ENCODE measurements at places on chromosomes 12 and 14.
A peak's percentile ranks its signal among the peaks of the same experiment; 100 is the strongest.

DNA sequence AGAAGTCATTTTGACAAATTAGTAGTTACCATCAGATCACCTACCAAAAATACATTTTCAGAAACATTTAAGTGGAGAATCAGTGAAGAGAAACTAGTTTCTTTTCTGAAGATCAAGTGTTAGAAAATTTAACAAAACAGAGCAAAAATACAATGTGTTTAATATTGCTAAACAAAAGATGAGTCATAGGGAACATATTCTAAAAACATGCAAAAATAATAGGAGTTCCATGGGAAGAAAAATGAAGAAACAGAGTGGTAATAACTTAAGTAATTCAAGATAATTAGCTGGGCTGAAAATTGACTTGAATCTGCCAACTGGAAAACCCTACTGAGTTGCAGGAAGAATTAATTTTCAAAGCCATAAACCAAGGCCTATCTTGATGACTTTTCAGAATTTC lies 111.5 kb upstream of the KITLG start:
- DNase-seq: no peak

GRCh38 chr12:50057000-50057841 lies at the start of gene ASIC1:
Gene ASIC1 (plus strand): TSS chr12:50057596. CDS start chr12:50058767, 1,171 bp downstream.
- DNase-seq: peak; percentile 78

DNA sequence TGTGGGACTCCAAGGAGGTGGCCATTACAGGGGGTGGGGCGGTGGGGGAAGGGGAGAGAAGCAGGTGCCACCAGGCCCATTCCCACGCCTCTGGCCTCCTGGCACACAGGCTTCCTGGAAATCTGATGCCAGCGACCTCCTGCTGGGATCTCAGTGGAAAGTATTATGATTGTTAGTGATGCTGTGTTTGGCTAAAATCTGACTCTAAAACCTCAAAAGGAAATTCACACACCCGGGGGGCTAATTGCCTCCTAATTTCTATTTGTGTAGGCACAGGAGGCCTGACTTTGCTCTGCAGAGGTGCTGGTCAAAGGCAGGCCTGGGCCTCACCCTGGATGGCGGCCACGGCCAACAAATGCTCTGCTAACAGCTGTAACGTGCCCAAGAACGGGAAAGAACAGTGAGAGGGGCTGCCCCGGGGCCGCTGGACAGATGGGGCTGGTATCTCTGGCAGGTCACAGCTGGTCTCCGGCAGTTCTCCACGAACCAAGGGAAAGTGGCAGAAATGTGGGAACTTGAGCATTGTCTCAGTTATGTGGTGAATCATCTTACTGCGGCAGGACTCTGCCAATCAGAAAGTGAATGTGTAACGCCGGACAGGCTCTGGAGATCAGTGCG lies 14.3 kb downstream of the FAM181A start:
- DNase-seq: no peak

- no peak for DNase-seq
These were observed 67.6 kb upstream of the TTC7B start for GRCh38 chr14:90883782-90884181.

- no peak for DNase-seq
These were observed 50.5 kb downstream of the TRAF3 start for GRCh38 chr14:102827716-102828115.

- DNase-seq: no peak
These were observed 55.4 kb downstream of the RPAP3 start for GRCh38 chr12:47650469-47650868.

- no peak for DNase-seq
These were observed 103.0 kb downstream of the PRMT8 start for GRCh38 chr12:3593906-3594483.

GRCh38 chr12:39574785-39575497 lies 44.7 kb downstream of the ABCD2 start:
- no peak for DNase-seq

DNA sequence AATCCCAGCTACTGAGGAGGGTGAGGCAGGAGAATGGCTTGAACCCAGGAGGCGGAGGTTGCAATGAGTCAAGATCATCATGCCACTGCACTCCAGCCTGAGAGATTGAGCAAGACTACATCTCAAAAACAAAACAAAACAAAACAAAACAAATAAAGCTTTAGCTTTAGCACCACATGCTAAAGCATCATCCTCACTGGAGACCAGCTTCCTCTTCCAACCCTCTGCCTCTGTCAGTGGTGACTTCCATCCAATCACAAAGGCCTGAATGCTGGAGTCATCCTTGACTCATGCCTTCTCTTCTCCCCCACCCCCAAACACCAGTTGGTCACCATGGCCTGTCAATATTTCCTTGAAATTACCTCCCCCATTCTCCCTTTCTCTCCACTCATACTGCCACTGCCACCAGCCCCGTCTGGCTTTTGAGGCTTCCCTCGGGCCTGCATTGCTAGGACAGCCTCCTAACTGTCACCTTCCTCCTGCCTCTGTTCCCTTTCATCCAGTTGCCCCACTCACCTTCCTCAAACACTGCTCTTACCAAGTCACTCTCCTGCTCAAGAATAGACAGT lies 1.4 kb downstream of the ZNF385A start:
- no peak for DNase-seq

- DNase-seq: no peak
These were observed 186.6 kb downstream of the CACNA1C start for GRCh38 chr12:2239381-2239871.

DNA sequence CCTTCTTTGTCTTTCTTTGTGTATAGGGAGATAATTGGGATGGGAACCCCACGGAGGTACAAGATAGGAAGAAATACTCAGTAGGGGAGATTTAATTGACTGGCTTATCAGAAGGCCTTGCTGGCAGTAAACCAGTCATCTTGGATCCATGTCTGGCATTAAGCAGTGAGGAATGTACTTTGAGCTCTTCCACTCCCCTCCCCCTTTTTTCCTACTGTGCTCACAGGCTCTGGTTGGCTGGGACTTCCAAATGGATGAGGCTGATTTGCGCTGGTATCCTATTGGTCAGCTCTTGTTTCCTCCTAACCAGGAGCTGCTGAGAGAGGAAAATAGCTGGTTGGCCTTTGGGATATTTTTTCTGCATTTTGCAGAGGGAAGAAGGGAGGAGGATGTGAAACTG lies 24.7 kb downstream of the NGDN start:
- DNase-seq: no peak

DNA sequence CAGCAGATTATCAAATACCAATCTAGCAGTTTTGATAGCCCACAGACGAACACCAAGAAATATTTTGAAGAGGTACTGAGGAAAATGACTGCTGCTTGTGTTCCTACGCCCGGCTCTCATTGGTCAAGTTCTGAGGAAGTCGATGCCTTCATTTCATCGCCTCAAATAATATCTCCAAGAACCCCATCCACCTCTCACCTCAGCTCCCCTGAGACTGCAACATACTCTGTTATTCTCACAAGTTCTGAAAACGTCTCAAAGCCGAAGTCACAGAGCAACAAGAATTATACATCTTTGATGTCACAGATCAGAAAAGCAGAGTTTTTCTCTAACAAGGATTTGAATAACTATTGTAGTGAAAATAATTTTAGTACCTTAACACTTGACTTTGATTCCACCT lies 55.5 kb upstream of the BCAT1 start:
- DNase-seq: no peak

- DNase-seq: no peak
These were observed 91.6 kb upstream of the PAWR start for GRCh38 chr12:79782172-79782900.

DNA sequence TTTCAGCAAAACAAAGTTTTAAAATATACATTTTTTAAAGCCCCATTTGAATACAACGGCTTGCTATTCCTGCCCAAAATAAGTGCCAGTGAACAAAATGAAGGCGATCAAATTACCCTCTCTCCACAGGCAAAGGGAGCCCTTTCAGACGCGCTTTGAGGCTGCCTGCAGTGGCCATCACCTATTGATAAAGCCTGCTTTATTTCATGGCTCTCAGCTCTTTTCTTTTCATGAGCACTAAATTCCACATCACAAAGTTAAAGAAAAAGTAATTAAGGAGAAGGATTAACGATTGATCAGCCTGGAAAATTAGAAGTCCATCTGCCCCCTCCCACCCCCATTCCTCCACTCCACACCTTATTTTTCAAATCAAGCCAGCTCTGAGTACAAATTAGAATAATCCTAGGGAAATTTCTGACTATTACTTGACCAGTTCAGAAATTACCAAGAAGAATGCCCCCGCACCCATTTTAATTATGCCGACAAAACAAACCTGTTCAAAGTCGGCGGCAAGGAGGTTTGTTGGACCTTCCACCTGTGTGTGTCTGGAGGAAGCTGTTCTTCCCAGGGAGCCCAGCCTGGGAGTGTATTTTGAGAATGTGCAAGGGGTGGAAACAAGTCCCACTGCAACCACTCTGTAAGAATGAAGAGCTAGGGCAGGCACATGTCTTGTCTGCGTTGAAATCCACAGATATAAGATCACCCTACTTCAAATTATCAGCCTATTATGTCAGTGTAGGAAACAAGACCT lies 64.2 kb upstream of the RIC8B start:
- no peak for DNase-seq

- peak; percentile 59 for DNase-seq
These were observed 32.5 kb upstream of the LALBA start for GRCh38 chr12:48602192-48602989.

DNA sequence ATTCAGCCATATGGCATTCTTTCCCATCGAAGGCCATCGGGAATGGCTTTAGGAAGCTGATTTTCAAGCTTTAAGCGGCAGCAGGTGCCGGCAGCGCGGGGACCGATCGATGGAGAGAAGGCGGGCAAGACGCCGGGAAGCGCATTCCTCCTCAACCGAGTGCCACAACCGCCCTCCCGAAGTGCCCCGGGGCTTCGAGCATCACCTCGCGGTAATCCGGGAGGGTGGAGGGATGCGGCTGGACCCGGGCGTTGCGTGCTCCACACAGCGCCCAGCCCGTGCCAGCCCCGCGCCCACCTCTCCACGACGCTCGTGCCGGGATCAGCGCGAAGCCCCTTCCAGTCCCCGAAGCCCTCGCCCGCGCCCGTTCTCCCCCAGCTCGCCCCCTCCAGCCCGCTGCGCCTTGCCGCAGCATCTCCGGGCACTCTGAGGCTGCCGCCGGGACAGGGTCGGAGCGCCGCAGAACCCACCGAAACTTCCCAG lies 3.2 kb downstream of the USP44 start:
- no peak for DNase-seq

- no peak for DNase-seq
These were observed 24.0 kb downstream of the ADGRD1 start for GRCh38 chr12:130977743-130978095.

All from LoVo (cell line).